NCI-H2081 treated with DMSO at 0.1 percent for 48 hours (cell line): ENCODE measurements at places on chromosomes 1 and 21.

- DNase-seq = no peak
Observed at GRCh38 chr1:180854001-180854400, 58.7 kb upstream of the KIAA1614 start.

DNA sequence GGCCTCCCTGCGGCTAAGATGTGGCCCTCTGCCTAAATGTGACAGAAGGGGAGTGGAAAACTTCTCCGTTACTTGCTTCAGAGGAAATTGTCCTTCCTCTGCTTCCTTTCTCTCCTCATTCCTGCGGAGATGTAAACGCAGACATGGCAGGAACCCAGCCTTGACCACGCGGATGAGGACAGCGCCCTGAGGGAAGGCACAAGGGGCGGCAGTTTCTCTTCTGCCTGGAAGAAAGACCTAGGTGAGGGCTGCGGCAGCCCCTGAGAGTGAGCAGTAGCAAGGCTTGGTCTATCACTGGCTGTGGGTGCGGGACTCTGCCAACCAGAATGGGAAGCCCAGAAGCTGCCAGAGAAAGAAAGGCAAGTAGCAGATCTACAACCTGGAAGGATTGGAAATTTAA lies 14.0 kb upstream of the CTPS1 start:
- no peak for DNase-seq

DNA sequence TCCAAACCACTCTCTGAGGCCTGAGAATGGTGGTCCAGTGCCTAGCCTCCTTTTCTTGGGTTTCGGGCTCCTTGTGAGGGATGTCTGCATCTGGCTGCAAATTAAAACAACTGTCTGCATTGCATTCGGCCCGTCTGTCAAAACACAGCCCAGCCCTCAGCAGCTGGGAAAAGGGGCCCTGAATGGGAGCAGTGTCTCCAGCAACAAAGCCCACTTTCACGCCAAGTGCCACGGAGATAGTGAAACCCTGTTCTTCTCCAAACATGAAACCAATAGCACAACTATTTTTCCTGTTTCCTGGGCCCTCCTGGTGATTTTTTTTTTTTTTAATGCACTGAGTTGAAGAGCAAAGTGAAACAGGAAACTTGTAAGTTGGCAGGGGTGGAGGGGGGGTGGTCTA lies 138.4 kb downstream of the PLXNA2 start:
- DNase-seq = no peak

DNA sequence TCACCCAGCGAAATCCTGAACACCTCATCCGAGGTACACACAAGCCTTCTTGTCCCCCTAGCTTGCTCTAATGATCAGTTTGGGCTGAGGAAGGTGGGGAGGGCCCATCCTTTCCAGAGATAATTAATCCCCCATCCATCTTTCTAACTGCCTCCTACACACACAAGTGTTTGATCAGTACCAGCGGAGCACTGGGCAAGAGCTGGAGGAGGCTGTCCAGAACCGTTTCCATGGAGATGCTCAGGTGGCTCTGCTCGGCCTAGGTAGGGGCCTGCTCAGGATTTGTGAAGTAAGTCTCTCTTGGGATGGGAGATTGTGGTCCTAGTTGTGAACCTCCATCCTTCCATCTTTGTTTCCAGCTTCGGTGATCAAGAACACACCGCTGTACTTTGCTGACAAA lies 5.8 kb downstream of the ANXA9 start:
- no peak for DNase-seq

DNA sequence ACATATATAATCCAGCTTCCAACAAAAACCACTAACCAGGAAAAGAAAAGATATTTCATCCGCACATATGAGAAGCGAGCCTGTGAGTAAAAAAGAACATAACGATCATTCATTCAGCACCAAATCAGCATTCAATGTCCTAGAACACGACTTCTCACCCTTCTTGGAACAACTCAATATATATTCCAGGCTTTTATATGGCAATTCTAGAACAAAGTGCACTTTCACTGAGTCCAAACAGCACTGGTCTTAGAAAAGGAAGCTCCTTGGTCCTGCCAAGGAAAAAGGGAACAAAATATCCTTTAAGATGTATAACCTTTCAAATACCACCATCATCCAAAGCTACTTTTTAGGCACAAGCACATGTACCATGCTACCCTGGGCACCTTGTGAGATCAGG lies 44.5 kb downstream of the RPL5 start:
- DNase-seq = no peak

- DNase-seq = no peak
Observed at GRCh38 chr1:9065213-9065751, 4.2 kb downstream of the SLC2A5 start.

DNA sequence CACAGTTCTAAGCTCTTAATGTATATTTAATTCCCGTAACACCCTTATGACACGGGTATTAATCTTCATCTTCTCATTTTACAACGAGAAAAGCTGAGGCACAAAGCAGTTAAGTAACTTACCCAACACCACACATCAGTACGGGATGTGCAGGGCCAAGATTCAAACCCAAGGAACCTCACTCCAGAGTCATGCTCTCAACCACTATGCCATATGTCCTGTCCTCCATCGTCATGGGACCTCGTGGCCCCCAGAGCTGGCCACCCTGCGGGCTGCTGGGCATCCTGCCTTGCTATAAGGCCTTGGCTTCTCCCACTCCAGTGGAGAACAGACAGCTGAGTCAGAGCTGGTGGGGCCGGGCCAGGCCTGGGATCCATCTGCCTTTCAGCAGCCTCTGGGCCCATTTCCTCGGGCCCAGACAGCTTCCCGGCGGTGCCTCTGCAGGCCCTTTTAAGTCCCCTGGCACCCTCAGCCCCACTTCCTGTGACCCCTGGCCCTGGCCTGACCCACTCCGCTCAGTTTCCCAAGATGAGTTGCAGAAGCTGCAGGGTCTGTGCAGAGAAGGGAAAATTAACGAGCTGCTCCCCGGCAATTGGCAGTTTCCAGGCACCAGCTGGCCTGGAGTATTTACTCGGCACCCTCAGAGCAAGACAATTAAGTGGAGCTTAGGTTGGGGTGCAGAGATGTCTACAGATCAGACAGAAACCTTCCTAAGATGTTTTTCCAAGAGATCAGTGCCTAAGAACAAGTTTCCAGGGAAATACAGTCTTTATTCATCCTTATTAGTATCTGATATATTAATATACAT lies 98.2 kb downstream of the EPHB2 start:
- no peak for DNase-seq

- DNase-seq = no peak
Observed at GRCh38 chr1:169091480-169091941, 15.0 kb upstream of the ATP1B1 start.

DNA sequence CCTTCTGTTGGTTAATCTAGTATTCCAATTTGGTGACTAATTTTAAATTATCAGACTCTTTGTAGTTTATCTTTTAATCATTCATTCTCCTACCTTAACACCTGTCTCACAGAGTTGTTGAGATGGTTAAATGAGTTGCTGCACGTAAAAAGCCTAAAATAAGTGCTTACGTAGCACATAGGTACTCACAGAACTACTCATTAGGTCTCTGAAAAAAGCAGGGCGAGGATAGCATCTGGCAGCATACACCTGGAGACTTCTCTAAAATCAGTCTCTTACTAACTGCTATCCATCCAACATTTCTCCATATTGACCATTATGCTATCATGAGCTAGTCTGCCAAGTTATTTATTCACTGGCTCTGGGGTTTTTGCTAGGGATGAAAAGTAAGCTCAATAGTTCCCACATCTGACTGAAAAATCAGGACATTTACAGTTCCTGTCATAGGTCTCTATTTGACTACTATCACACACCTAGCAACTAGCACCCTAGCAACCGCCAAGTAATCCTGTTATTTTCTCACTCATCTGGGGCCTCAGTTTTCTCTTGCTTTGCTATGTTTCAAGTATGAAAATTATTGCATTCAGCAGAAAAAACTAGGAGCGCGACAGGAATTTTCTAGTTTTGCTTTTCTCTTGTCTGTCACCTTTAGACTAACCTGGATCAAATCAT lies 11.2 kb downstream of the CSDE1 start:
- DNase-seq = no peak

DNA sequence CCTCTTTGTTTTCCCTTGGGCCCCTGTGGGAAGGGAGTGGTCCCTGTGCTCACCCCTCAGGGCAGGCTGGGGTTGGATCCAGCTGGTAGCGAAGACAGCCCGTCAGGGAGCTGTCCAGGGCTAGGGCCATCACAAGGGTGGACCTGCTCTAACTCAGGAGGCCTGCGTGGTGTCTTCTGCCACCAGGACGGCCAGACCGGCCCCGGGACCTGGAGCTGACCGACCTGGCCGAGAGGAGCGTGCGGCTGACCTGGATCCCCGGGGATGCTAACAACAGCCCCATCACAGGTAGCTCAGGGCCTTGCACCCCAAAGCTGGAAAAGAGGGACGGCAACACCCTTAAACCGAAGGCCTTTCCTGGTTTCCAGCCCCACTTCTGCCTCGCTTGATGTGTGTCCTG lies 64.2 kb upstream of the CNTN2 start:
- no peak for DNase-seq

DNA sequence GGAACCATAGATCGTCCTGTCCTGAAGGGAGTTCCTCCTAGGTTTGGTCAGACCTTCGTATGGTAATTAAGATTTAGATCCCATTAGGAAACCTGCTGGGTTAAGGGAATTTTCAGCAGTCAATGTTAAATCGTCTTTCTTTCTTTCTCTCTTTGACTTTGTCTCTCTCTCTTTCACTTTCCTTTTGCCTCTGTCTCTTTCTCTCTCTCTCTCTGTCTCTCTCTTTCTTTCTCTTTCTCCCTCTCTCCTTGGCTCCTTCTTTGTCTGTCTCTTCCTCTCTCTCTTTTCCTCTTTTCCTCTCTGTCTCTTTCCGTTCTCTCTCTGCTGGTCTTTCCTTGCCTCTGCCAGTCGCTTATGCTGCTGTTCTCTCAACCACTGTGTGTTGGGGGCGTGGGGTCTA lies 8.7 kb downstream of the OR2W3 start:
- no peak for DNase-seq

DNA sequence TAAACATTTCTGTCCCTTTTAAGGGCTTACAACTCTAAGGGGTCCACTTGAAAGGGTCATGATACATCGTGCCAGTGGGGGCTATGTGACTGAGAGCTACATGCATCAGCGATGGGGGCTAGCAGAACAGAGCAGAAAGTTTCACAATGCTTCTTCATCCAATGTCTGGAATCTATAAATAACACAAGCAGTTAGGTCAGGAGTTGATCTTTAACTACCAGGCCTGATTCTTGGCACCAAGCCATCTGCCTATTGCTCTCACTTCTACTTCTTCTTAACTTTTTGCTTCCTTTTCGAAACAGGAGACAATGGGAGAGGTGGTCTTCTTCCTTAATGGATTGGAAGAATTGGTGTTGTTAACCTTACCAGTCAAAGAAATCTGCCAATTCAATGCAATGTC lies 410.0 kb downstream of the TGFB2 start:
- no peak for DNase-seq

GRCh38 chr1:222787729-222788128 lies 27.1 kb upstream of the DISP1 start:
- no peak for DNase-seq
